ENCODE measurements at places on chromosomes 5 and 9.

- no peak for DNase-seq
Observed at GRCh38 chr9:75369989-75370388, 281.7 kb downstream of the OSTF1 start.

DNA sequence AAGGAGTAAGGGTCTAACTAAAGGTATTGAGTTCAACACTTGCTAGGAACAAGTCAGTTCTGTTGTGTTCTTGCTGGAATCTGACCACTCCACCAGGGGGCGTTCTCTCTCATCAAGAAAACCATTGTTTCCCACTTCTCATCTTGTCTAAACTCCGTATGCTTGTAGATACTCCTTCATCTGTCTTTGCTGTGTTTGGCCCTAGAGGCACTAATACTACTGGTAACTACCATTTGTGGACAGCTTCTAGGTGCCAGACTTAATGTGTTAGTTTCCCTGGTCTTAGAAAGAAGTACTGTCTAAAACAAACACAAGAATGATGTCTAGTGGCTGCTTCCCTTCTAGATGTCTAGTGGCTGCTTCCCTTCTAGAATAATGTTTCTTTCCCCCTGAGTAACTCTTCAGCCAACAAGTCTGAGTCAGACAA lies 18.7 kb upstream of the PTPDC1 start:
- peak; percentile 46 for DNase-seq

GRCh38 chr5:177077335-177077734 lies 9.4 kb upstream of the FGFR4 start:
- DNase-seq: no peak

GRCh38 chr9:76049341-76049740 lies 158.9 kb downstream of the PCSK5 start:
- no peak for DNase-seq

All from SK-N-SH (cell line).